ENCODE measurements at places on chromosomes 6 and 20. TPM values are rescaled to one million over a fixed set of nuclear protein-coding genes. Genes with fewer than 3 reads are reported as not detected.

The FAM210B gene
- 17.3 TPM for total RNA-seq

The ULBP3 gene
- total RNA-seq = 14.1 TPM

The CMTR1 gene
- 37.8 TPM for total RNA-seq

The RNF182 gene
- total RNA-seq = 33.0 TPM

The NKAPL gene
- total RNA-seq = 4.6 TPM

The LHFPL5 gene
- total RNA-seq = 2.1 TPM

The APOM gene
- 0.69 TPM for total RNA-seq

The BPI gene
- 0.46 TPM for total RNA-seq

The SAMD3 gene
- 19.4 TPM for total RNA-seq

The SPTLC3 gene
- 3.5 TPM for total RNA-seq

The DPPA5 gene
- not detected for total RNA-seq

The LY6G5B gene
- 3.7 TPM for total RNA-seq

The FAXC gene
- 44.8 TPM for total RNA-seq

The CDSN gene
- total RNA-seq = not detected

The CGAS gene
- 1.6 TPM for total RNA-seq

The HAO1 gene
- not detected for total RNA-seq

The MOXD1 gene
- total RNA-seq = 11.3 TPM

The ATP9A gene
- total RNA-seq = 390 TPM

The ROMO1 gene
- total RNA-seq = 66.0 TPM

The DDO gene
- 1.8 TPM for total RNA-seq

The PRDM13 gene
- total RNA-seq = 0.46 TPM

The RSPH9 gene
- 6.0 TPM for total RNA-seq

The ZNF343 gene
- 18.0 TPM for total RNA-seq

The MDFI gene
- 21.7 TPM for total RNA-seq

The PRSS35 gene
- total RNA-seq = 3.7 TPM

The EFCAB8 gene
- total RNA-seq = not detected

The PI16 gene
- total RNA-seq = 1.2 TPM

The NMBR gene
- total RNA-seq = 9.7 TPM

The KDM1B gene
- total RNA-seq = 48.2 TPM

The TRIM31 gene
- not detected for total RNA-seq

The MLIP gene
- 9.7 TPM for total RNA-seq

The ACSS1 gene
- total RNA-seq = 9.9 TPM

The SNPH gene
- 34.4 TPM for total RNA-seq

The MCHR2 gene
- 1.6 TPM for total RNA-seq

The SYCP2L gene
- 6.9 TPM for total RNA-seq

The SRSF12 gene
- 45.0 TPM for total RNA-seq

The LTB gene
- total RNA-seq = 0.46 TPM

The LZTS3 gene
- 36.9 TPM for total RNA-seq

The CFB gene
- 3.2 TPM for total RNA-seq

The EYA4 gene
- 3.5 TPM for total RNA-seq

Measured in diencephalon (tissue), 1 donor.